ENCODE measurements at places on chromosomes 4 and X.

- no peak for DNase-seq
These were observed 43.3 kb downstream of the MTMR1 start for GRCh38 chrX:150736475-150736874.

GRCh38 chrX:40527543-40527942 lies 53.2 kb upstream of the ATP6AP2 start:
- DNase-seq, result no peak

GRCh38 chr4:23202712-23203247 lies 510.0 kb downstream of the GBA3 start:
- DNase-seq, result no peak

DNA sequence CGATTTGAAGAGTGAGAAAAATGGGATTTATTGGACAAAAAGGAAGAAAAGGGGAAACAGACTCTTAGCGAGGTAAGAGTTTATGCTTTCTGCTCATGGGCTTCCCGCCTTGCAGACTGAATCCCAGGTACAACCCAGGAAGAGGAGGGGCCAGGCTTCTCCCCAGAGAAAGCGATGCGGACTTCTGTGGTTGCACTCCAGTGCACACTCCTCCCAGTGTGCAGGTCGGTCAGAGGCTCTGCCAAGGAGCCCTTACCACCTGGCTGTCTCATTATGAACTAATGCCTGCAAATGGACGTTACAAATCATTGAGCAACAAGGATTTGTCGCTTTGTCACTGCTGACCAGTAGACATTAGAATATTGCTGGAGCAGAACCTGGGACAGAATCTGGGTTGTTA lies 39.9 kb upstream of the GLRA2 start:
- no peak for DNase-seq

DNA sequence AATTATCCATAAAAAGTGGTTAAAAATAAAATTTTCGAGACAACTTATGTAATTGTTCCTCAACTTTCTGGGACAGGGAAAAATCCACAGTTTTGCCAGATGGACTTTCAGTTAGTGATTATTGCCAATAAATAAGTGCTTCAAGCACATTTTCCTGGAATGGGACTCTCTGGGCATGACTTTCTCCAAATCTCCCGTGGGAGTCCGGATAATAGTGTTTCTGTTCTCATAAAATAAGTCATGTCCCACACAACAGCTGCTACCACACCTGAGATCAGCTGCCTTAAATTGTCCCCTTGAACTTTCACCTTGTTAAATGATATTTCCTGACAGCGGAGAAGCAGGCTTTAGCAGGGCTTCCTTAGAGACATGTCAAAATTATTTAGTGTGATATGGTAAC lies 133.4 kb upstream of the NAP1L5 start:
- no peak for DNase-seq

DNA sequence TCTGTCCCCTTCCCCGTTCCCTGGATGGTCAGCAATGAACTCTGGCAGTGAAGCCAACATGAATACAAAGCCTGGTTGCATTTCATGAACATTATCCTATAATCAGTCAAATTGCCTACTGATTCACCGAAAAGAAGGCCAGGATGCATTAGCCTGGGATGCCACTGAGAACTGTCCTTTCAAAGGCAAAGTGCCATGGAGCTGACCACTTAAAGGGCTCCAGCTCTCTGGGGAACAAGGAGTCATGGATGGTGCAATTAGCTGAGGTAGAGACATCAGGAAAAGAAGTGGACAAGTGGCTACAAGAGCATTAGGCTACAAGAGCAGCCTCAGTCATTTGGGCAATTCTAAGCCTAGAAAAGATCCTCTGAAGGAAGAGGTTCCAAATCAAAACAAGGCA lies 69.0 kb downstream of the PARM1 start:
- no peak for DNase-seq

- no peak for DNase-seq
These were observed 82.5 kb downstream of the GATB start for GRCh38 chr4:151678048-151678872.

GRCh38 chrX:63784902-63785707 lies at the start of gene ARHGEF9:
Gene ARHGEF9, minus strand, starts transcription at chrX:63785214. Its CDS starts 69 bp downstream, at chrX:63785145.
- DNase-seq, result no peak

DNA sequence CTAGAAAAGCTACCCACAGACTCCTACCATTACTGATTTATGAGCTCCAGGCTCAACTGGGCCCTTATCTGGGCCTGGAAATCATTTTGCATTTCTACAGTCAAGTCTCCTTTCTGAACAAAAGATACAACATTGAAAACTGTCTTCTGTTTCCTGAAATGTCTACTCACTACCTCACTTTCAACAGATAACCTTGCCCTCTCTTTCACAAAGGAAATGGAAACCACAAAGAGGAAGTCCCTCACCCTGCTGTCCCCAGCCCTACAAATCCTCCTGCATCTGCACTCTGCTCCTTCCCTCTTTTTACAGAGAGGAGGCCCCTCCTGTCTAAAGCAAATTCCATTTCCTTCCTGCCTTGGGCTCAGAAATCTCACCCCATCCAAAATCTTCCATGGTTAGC lies 24.8 kb upstream of the CYBB start:
- DNase-seq, result no peak

GRCh38 chrX:18415386-18415785 lies 10.0 kb upstream of the CDKL5 start:
- no peak for DNase-seq

DNA sequence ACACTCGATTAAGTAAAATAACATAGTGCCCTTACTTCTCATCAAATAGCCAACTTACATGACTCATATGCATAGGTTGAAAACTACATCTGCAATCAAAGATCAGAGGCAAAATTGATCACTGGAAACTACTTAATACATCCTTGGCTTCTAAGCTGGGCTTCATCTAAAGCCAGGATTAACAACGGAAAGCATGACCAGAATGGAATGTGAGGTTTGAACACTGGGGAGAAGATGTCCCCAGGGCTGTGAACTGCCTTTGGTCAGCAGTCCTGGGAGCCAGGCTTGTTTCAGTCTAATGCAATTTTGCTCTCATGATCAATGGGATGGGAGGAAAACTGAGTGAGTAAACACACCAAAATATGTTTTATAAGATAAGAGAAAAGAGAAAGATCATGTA lies 192.5 kb upstream of the TTC29 start:
- DNase-seq, result no peak

GRCh38 chr4:77927991-77928925 lies 65.6 kb downstream of the MRPL1 start:
- no peak for DNase-seq

DNA sequence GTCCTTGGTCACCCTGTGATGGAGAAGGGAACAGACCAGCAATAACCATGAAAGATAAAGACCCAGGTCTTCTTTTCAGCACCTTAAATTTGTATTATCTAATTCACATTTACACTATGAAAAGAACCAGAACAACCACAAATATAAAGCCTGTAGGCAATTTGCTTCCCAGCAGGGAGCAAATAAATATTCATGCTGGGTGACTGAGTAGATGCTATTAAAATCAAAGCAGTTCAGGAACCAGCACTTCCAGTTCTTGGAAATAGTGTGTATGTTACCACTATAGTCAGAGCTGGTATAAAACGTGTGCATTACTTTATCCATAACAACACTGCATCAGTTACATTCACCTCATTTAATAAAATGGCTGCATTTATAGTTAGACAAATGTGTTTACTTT lies 177.8 kb upstream of the ETNPPL start:
- no peak for DNase-seq

DNA sequence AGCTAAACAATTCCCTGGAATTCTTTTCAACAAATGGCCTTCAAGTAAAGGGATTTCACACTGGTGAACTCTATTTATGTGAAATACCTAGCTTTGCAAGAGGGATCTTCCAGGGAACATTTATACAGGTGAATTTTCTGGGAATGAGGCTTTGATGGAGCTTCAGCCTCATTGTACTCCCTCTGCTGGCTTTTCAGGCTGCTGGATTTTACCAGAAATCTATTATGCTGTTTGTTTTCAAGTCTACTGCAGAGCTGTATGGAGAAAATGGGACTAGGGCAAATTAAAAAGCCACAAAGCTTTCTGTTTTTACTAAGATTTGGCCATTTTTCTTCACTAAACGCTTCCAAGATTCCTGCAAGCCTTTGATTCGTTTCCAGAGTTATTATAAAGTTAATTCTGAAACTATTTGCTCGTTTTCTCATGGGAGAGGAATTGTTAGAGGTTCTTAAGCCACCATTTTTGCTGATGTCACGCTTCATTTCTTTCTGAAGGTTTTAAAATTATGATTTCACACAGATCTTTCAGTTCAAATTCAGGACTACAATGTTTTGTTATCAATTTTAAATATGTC lies 31.6 kb downstream of the KDM6A start:
- no peak for DNase-seq

DNA sequence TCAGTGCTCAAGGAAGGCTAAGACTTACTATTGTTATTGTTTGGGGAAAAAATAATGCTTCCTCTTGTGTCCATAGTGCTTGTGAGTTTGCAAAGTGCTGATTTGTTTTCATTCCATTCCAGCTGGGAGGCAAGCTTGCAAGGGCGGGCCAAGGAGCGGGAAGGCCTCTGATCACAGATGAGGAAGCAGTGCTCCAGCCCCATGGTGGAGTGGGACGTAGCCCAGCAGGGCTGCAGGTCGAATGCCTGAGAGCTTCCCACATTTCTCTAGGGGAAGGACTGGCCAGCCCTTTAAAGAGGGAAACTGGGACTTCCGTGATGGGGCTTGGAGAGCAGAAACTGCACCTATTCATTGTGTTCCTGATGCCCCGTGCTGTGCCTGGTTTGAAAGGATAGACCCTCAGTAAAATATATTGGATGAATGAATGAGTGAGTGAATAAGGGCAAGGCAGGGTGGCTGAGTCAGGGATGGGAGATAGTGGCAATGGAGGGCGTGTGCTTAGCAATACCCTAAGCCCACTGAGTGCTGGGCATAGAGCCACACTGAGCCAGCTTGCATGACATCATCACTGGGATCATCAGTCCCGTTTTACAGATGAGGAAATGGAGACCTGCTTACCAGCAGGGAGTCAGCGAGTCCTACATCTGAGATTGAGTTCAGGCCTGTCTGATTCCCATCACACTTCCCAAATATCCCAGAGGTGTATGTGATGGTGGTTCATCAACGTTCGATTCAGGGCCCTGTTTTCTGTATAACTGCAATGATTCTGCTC lies 17.9 kb upstream of the NSG1 start:
- DNase-seq, result no peak

GRCh38 chrX:152450076-152450475 lies 1.0 kb downstream of the GABRA3 start:
- DNase-seq, result no peak

GRCh38 chrX:19956306-19956705 lies 34.6 kb downstream of the BCLAF3 start:
- no peak for DNase-seq

DNA sequence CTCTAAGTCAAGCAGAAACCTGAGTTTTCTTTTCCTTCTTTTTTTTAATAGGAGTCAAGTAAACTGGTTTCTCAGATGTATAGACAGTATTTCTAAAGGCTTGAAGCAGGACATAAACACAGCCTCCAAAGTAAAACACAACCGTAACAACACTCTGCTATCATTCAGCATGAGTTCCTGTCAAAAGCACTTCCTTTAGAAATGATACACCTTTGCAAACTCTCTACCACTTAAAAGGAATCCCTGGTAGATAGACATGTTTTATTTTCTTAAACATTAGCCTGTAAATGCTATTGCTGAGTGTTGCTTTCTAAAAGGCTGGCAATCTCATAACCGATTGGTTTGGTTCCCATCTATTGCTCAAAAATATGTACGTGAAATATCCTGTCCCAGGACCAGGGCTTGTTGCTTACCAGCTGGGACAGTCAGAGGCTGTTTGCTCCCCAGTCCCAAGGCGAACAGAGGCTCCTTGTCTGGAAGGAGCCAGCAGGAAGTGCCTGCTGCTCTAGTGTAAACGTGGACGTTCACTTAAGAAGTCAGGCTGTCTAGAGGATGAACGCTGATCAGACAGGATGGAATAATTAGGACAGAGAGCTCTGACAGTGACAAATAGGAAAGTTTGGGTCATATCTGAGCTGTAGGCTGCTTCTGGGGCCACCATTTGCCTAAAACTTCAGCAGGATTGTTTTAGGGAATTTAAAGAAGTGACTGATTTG lies 173.9 kb upstream of the KLF3 start:
- no peak for DNase-seq

- DNase-seq, result no peak
These were observed 173.5 kb upstream of the C1QTNF7 start for GRCh38 chr4:15254236-15254880.
